Kidney epithelial cell (primary cell): ENCODE measurements at places on chromosomes 12 and 14. TPM values are rescaled to one million over a fixed set of nuclear protein-coding genes. Genes with fewer than 3 reads are reported as not detected.

The CACNA1C gene
- 0.55 and 1.3 TPM in 2 replicates for total RNA-seq

The GLS2 gene
- total RNA-seq, result 2.3 and 3.3 TPM in 2 replicates

The SLC38A1 gene
- 240 and 245 TPM in 2 replicates for total RNA-seq

The ZNF705A gene
- total RNA-seq, result not detected in 2 replicates

The C12orf42 gene
- not detected in 2 replicates for total RNA-seq

The MAP3K9 gene
- 10.4 and 12.0 TPM in 2 replicates for total RNA-seq

The RBP5 gene
- total RNA-seq, result 0.27 TPM in 1 of 2 replicates, not detected in the other

DNA sequence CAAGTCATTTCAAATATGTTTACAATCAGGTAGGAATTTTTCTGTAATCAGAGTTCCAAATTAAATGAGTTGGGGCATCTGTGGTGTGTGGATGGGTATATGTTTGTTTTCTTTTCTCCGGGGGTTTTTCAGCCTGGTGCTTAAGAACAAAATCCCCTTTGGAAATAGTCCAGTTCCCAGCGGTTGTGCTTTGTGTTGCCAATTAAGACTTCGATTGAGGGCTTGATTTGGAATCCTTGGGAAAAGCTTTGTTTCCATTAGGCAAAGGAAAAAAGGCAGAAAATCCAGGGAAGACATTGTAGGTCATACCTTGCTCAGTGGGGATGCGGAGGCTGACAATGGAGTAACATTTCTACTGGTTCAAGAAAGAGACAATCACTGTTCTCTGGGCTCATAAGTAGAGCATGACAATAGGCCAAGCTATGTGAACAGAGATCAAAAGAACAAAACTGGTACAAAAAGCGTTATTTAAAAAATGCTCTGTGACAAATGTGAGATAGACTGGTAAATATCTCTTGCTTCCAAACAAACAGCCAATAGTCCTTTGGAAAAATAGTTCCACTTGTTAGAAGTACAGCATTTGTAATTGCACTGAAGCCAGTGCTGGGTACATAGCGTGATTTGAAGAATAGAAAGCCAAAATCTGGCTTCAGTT lies 79.7 kb downstream of the EML1 start:
- DNase-seq, result no peak

DNA sequence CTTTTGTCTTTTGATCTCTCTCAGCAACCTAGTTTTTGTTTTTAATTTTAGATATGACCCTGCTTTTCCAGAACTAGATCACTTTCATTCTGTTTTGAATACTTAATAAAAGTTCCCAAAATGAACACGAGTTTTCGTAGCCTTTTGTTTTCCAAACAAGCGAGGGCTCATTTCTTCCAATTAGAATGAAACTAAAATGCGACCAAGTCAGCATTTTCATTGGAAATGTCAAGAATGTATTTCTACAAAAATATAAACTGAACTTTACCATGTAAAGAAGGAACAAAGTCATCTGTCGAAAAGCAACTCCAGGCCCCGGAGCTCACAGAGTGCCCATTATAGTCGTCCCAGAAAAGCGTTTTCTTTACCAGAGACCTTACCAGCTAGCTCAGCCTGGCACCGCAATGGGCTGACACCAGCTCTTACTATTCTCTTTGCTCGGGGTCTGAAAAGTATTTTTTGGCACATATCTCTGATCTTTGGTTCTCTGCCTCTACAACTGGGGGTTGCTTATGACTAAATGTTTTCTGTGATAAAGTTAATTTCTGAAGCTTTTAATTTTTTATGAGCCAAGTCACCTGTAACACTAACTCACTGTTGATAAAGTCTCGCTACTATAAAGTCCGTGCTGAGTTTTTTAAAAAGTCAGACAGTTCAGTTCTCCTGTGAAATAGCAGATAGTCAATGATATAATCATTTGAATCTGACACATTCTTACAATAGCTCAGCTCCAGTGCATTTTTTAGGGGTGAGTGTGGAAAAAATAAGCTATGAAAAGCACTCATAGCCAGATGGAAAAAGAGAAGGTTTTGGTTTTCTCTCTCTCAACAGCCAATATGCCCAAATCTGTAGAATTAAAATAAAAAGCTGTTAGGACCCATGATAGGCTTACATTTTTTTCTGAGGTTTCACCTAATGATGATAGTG lies 43.4 kb downstream of the SAMD4A start:
- no peak for DNase-seq

GRCh38 chr14:106845286-106846087 lies 1319.1 kb downstream of the TMEM121 start:
- DNase-seq, result peak; percentile 79

DNA sequence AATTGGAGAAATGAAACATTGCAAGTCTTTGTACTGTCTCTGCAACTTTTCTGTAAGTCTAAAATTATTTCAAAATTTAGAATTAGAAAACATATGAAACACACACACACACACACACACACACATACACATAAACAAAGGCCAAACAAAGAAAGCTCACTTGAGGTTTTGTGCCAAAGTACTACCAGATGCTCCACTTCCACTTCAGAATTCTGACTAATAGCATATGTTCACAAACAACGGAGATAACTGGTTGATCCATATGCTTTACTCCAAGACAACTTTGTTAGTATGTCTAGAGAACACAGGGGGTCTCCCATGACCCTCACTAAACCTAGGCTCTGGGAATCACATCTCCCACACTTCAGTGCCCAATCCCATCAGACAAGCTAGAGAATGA lies 133.8 kb upstream of the CLEC14A start:
- no peak for DNase-seq

DNA sequence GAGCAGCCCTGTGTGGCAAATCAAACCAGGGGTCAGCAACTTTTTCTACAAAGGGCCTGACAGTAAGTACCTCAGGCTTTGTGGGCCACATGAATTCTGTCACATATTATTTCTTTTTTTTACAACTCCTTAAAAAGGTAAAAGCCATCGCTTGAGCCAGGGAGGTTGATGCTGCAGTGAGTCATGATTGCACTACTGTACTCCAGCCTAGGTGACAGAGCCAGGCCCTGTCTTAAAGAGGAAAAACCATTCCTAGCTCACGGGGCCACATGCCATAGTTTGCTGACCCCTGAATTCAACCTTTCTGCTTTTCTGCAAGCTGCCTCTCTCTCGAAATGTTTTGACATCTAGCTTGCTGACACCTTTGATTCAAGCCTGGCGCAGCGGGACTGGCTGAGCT lies 55.1 kb upstream of the CORO1C start:
- no peak for DNase-seq

DNA sequence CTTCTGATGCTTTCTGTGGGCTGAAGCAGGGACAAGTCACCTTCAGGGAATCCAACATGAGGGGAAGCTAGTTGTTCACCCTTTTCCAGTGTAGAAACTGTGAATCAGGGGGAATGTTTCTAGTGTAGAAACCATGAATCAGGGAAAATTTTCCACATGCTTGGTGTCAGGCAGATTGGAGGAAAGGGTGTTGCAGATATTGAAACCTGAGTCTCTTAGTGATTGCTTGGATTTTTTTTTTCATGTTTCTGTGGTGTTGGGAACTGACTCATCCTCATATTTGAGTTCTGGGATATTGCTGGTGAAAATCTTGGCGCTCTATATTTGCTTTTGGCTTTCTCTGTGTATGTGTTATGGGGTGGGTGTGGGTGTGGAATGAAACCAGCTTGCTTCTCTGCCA lies 144.5 kb upstream of the FBXO33 start:
- no peak for DNase-seq

DNA sequence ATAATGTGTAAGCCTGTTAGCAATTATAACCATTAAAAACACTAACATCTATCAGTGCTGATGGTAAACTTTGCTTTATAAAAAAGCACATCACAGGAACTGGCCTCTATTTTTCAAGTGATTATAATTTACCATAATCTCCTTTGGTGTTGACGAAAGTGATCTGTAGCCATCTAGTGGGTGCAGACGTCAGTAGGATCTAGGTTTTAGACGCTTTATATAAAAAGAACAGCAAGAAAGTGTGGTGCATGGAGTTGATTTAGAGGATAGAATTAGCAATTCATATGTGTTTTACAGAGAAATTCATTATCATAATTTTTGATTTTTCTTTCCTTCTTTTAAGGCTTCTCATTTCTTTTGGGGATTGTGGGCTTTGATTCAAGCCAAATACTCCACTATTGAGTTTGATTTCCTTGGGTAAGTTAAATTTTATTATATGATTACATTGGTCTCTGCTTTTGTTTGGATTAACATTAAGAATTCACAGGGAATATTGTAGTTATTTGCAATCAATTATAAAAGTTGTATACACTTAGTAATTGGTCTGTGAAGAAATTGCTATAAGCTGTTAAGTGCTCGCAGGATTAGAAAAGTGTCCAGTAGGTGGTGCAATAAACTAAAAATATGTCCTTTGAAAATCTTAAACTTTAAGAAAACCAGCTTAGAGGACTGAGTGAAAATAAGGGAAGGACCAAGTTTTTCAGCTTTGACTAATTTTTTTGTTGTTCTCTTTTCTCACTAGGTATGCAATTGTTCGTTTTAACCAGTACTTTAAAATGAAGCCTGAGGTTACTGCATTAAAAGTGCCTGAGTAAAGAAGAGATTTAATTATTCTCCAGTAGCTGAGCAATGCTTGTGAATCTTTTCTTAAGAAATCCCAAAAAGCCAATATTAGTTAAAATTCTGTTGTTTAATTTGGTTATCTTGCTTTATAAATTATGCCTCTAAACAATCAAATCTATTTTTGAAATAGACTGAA lies 59.5 kb downstream of the ETNK1 start:
- DNase-seq, result no peak

DNA sequence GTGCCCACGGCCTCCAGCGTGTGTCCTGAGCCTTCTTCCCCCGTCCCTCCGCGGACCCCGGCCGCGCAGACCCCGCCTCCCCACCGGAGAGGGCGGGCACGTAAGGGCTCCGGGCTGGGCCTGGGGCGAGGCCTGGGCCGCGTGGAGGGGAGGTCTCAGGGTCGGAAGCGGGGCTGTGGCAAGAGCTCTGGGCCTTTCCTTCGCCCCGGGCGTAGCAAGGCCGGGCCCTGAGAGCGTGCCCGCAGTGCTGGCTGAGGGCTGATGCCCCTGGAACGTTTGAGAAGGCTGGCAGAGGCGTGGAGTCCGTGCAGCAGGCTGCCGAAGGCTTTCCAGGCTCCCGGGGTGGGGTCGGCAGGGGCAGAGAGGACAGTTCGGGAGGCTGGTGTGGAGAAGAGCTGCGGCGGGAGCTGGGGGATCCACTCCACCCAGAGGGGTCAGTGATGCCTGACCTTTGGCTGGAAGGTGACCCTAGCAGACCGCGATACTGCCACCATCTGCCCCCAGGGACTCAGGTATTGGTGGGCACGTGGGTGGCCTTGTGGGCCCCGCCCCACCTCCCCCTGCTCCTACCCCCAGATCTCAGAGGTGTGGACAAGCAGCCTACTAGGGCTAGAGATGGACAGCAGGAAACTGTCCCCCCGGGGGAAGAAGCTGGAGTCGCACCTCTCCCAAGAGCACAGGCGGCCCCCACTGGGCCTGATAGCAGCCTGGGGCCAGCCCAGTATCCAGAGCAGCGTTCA lies 558 bp downstream of the TEX22 start:
- DNase-seq, result no peak

DNA sequence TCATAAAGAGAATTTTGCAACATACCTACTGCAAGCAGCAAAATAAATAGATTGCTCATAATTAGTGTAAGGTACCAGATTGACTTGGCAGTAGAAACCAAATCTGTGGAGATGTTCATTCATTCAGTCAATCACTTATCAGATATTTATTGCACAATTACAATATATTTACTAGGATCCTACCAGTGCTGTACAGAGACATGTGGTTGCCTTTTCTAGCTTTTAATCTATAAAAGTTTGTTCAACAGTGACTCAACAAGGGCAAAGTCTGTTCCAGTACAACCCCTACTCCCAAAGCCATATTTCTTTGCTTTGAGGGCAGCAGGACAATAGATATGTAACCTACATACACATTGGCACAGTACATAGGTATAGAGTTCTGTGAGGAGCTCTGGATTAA lies 27.3 kb downstream of the ABCD2 start:
- no peak for DNase-seq

GRCh38 chr12:109329003-109329402 lies 18.7 kb upstream of the MYO1H start:
- no peak for DNase-seq

- DNase-seq, result no peak
Measured at GRCh38 chr14:101191101-101191720, 287.7 kb upstream of the RTL1 start.

DNA sequence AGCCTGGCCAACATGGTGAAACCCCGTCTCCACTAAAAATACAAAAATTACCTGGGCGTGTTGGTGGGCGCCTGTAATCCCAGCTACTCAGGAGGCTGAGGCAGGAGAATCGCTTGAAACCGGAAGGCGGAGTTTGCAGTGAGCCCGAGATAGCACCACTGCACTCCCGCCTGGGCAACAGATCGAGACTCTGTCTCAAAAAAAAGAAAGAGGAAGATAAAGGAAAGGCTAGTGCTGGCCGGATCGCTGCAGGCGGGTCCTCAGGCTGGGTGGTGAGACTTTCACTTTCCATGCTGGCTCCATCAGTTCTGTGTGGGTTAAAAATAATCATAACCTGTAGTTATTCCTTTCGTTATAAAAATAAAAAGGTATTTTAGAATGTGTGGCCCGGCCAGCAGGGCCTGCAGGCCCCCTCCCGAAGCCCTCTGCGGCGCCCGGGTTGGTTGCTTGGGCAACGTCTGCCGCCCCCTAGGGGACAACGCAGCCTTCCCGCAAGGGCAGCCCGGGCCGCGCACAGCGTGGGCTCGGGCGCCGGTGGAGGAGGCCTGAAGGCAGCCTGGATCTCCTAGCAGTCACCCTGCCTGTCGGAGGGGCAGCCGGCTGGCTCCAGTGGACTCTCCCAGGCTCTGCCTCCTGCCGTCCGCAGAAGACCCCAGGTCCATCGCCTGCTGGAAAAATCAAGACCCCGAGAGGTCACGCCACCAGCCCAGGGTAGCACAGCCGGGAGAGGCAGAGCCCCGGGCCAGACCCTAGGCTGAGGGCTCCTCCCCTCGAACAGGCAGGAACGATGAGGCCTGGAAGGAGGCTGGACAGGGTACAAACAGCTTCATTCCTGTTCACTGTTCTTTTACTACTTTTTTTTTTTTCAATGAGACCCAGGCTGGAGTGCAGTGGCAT lies 5.0 kb upstream of the SLC25A47 start:
- no peak for DNase-seq

- DNase-seq, result no peak
Measured at GRCh38 chr14:93044121-93044520, 71.6 kb downstream of the ITPK1 start.

GRCh38 chr12:113055594-113056380 lies 743 bp upstream of the DTX1 start:
- DNase-seq, result no peak

DNA sequence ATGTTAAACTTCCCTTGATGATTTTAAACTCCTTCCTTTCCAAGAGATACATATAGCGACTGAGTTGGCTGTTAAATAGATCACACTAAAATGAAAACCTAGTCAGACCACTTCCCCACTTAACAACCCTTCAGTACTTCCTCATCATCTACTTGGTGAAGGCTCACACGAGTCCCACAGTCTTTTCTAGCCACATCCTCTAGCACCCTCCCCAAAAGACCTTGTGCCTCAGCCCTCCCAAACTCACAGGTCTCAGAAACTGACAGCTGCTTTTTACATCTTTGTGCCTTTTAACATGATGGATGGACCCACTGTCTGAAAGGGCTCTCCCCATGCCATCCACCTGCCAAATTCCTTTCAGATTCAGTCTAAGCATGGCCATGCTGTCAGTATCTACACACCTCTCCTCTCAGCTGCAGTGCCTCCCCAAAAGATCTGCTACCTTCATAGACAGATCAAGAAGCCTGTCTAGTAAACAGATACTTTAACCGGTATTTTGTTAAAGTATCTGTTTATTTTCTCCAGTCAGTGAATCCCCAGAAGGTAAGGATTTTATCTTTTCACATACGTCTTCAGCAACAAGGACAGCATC lies 65.1 kb upstream of the GPHB5 start:
- DNase-seq, result no peak
